Omental fat pad (tissue), 4 donors: ENCODE measurements at places on chromosomes 5 and 9.

DNA sequence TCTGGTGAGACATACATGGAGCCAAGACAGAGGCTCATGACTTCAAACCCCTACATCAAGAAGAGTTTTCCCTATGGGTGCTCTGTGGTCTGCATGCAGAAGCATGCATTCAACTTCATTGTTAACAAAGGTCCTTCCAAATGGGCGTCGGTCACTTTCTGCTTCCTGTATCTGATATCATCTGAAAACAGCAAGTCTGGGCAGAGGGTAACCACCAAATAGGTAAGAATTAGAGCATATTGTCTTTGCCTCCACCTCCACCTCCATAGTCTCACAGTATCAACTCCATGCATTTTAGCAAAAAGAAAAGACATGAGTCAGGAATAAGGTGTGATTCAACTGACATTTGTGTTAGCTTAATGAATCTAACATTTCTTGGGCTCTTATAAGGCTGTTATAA is 462.9 kb downstream of the DMRT2 start:
- no peak for DNase-seq

DNA sequence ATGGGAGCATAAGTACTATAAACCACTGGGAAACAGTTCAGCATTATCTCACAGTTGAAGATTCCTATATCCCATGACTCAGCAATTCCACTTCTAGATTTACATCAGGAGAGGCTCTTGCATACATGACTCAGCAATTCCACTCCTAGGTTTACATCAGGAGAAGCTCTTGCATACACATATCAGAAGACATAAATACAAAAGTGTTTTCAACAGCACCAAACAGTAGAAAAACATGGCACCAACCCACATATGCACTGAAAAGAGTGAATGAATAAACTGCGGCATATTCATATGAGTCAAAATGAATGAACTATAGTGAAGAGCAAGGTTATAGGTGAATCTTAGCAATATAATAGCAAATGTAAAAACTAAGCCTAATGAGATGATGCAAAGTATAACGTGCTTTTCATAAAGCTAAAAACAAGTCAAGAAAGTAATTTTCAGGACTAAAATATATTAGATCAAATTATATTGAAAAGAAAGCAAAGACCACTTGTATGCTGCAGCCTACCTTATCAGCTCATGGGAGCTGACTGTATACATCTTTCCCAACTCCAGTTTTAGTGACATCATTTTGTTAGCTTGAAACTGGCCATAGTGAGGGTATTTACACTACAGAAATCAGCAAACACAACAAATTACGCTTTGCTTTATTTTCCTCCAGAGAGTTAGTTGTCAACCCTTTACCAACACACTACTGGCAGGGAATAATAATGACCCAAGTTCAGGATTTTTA is 95.8 kb downstream of the ANKRD18B start:
- DNase-seq: no peak

GRCh38 chr5:155402927-155403640 is 389.5 kb downstream of the KIF4B start:
- no peak for DNase-seq

- no peak for DNase-seq
Measured at GRCh38 chr5:133967124-133967523, 1.3 kb downstream of the C5orf15 start.

- DNase-seq: no peak
Measured at GRCh38 chr5:57887851-57888621, 405.4 kb upstream of the ACTBL2 start.

DNA sequence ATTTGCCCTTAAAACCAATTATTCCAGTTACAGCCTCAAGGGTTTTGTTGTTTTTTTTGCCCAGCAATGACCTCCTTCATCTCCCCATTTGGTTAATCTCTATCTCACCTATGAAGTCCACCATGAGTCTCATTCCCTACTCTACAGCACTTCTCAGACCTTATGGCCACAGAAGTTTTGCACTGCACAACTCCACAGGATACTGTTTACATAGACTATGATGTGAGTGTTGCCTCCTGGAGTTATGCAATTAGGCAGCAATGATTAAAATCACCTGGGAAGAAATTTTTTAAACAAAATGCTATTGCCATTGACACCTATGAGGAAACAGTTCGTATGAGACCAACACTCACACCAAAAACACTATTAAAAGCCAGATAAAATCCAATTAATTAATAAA is 39.7 kb downstream of the ZDHHC21 start:
- no peak for DNase-seq

DNA sequence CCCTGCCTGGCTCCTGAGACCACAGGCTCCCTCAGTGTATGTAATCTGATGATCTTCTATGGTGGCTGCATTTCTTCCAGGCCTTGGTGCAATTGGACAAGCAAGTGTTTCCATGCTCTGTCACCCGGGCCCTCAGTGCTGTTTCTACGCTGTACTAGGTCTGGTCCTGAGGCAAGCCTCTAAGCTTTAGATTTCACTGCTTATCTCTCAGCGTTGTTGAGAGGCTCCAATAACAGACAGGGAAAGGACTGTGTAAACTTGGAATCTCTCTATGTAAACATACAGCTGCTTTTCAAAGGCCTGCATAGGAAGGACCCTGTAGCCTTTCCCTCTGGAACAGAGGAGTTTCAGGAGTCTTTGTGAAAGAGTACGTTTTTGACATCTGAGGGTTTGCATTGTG is 38.6 kb upstream of the NFIB start:
- no peak for DNase-seq

- DNase-seq: no peak
Measured at GRCh38 chr9:37503736-37504135, 18.0 kb downstream of the POLR1E start.

GRCh38 chr5:76303921-76304320 is 99.2 kb upstream of the IQGAP2 start:
- DNase-seq: no peak

DNA sequence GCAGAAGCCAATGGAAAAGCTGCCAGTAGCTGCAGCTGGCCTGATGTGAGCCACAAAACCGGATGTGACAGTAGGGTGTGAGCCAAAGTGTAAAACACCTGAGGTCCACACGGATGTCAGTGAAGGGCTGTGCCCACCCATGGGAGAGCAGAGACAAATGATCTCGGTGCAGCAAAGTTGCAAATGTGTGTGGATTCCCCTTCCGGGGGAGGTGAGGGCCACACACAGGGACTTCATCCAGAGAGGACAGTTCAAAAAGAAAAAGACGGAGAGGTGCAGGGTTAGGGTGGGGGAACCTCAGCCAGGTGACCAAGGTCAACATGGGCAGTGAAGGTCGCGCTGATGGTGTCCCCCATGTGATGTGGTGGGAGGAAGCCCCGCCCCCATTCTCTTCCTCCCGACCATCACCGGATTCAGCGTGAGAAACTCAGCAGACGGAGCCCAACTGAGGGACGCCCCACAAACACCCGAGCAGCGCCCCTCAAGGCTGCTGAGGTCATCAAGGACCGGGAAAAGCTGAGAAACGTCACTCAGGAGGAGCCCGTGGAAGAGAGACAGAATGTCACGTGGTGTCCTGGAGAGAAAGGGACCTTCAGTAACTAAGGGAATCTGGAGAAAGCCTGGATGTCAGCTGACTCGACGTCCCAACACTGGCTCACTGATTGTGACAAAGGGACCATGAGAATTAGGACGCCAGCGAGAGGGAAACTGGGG is 11.4 kb upstream of the PTGDS start:
- DNase-seq: no peak

DNA sequence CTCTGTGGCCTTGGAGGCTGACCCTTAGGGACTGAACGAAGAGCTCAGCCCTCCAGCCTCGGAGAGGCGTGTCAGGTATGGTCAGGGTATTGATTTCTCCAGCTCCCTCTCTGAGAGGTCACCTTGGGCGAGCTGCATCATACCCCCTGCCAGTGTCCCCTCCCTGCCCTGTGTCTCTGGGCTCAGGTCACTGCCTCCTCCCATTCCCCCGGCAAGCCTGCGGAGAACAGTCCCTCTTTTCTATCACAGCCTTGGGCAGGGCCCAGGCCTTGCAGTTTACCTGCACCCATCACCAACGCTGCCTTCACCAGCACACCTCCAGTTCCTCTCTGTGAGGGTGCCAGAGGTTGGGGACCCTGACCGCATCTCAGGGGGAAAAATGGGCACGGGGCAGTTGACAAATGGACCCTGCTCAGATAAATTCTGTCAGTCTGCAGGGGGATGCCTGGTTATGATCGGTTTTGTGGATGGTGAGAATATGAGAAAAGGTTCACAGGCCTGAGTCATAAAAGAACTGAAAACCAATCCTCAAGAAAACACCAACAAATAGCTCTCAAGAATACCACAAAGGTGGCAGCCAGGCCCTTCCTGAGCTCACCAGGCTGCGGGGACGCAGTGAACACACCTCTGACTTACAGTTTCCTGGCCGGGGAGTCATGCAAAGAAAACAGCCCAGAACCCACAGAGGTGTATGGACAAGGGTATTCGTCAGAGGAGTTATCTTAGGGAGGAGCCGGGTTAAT is 24.7 kb upstream of the RXRA start:
- no peak for DNase-seq

DNA sequence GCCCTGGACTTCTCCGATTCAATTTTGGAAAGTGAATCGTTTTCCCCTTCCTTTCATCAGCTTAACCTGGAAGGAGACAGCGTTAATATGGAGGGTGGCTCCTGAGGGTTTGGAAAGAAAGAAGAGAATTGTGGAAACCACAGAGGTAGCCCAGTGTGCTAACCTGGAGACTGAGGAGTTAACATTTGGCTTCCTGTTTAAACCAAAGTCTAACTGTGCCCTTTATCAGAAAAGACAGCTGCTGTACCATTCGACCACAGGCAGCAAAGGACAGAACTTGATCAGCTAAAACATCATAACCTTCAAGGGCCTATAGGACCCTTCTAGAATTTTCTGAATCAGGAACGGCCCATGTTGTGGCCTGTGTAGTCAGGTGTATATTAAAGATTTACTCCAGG is 735 bp downstream of the IDNK start:
- DNase-seq: no peak

GRCh38 chr5:97355775-97356174 is 172.7 kb upstream of the RIOK2 start:
- DNase-seq: no peak

- DNase-seq: no peak
Measured at GRCh38 chr5:74378464-74378863, 262.1 kb downstream of the ENC1 start.

GRCh38 chr5:173265433-173265832 is 30.4 kb upstream of the NKX2-5 start:
- DNase-seq: no peak

DNA sequence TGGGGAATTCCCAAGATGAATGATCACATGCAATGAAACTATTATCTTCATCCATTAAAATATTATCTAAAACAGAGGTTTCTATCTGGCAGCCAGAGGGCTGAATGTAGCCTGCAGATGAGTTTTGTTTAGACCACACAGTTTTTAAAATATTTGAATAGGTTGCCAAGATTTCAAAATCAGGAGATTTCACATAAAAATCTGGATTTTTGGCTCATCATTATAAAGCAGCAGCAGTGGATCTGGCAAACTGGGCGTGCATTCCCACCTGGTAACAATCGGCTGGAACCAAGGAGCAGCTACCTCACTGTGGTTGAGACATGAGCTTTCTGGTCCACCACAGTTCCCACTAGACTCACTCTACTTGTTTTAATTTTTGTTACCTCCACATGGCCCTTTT is 155.1 kb downstream of the BNC2 start:
- DNase-seq: no peak

DNA sequence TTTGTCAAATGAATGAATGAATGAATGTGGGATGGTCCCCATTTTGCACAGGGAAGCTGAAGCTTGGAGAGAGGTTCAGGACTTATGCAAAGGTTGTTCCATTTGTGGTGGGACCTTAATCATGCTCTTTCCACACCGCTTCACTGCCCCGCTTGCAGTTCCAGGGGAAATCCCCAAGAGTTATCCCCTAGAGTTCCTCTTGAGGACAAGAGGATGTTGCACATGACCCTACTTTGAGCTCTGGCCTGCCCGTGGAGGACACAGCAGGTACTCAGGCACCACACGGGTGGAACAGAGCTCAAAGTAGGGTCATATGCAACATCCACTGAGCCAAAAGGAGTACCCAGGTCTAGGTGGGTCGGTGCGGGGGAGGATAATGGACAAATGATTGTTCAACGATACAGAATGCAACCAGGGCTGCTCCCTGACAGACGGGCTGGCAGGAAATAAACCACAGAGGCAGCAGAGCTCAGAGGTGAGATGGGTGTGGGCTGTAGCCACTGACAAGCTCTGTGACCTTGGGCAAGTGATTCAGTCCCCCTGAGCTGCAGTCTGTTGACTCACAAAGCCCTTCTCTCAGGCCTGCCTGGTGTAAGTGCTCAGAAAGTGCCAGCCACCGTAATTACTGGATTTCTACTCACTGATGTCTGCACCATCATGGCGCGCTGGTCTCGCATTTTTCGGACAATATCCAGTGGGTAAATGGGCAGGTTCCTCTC is 60.3 kb upstream of the EPB41L4B start:
- DNase-seq: no peak

DNA sequence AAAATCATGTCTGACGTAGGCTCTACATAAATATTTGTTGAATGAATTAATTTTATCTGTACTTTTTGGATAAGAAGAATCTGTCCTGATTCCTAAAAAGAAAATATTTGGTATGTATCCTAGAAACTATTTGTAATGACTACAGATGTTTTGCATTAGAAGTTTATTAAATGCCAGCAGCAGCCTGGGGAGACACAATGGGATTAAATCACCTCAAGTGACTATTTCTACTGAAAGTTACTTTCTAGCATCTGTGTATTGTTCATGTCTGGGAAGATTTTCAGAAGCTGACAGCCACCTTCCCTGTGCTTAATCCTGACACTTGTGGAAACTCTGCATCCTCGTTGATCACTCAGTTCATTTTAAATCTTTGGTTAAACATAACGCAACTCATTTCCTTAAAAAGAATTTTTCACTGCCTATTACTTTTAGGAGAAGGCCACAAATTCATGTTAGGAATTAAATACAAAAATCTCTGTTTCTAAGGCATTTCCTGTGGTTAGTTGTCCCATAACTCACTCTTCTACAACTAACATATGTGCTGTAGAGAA is 209.3 kb upstream of the PPP1R2B start:
- DNase-seq: no peak

DNA sequence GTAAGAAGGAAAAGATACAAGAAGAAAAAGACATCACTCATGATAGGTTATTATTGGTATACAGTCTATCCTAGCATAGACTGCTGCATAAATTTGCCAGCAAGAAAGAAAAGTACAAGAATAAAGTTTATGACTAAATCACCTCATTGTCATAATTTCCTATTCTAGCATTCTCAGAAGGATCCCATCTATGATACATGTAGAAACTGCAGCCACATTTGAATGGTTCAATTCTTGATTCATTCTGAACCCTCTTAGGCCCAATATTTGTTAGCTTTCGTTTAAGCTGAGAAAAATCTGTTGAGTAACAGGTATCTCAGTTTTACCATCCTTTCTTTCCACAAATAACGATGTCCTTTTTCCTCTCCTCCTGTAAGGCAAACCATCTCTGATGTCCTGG is 21.2 kb downstream of the INVS start:
- no peak for DNase-seq
